NCI-H1105 treated with DMSO at 0.1 percent for 48 hours (cell line): ENCODE measurements at places on chromosomes 1 and 21.
A peak's percentile ranks its signal among the peaks of the same experiment; 100 is the strongest.

DNA sequence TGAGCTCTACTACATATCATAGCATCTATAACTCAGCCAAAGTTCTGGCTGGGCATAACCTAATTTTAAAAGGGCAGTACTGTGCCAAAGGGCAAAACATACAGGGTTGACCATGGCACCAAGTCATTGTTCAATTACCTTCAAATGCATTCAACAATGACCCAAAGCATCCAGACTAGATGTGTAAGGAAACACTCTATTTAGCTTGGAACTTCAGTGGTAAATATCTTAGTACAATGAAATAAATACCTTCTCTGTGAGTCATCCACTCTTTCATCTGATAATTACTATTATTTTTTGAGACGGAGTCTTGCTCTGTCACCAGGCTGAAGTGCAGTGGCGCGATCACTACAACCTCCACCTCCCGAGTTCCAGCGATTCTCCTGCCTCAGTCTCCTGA is 70.0 kb downstream of the NVL start:
- DNase-seq: no peak

DNA sequence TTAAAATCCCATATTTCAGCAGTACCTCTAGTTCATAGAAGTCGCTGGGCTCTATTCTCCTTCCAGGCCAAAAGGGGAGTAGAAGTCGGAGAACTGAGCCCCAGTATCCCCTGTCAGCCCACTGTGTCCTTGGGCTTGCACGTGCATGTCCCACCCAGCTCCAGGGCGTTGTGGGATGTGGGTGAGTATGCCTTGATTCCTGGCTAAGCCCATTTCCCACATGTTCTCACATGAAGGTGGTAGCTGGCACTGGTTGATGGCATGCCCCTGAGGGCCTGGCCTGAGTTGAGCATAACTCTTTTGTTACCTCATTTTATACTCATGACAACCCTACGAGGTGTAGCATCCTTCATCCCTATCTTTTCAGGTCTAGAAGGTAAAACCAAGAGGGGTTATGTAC is 8.0 kb downstream of the SLC6A17 start:
- DNase-seq: no peak

- no peak for DNase-seq
These were observed 2.8 kb downstream of the CLDN19 start for GRCh38 chr1:42737257-42737656.

DNA sequence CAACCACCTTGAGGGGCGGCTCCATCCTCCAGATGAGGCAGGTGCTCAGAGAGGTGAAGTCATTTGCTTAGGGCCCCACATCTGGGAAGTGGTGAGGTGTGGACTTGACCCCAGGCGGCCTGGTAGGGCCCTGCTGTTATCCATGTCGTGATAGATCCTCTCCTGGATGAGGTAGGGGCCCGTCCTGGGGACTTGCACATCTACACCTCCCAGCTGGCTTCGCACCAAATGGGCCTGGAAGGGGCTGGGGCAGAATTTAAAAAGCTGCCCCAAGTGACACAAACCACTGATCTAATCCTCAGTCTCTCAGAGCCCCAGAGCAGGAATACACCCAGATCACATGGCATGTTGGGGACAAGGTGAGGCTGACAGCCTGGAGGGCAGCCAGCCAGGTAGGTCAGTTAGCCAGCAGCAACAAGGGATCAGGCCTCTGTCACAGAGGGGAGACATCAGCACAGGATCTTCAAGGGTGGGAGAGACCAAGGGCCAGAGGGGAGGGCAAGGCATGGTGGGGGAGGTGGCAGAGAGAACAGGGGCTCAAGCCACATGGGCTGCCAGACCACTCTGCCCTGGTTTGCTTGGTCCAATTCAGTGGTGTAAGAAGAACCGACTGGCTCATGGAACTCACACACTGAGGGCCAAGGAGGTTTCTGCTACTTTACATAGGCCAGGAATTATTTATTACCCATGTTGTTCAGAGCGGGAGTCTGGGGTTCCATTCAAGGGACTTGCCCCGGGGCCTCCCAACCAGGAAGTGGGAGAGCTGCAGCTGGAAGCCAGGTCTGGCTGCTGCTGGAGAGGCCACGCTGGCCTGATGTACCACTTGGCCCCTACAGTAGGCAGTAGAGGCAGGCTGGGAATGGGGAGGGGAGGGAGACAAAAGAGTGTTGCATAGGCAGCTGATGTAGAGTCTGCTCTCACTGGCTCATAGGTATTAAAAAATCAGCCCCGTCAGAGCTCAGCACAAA is 12.1 kb downstream of the LRP8 start:
- DNase-seq: no peak

DNA sequence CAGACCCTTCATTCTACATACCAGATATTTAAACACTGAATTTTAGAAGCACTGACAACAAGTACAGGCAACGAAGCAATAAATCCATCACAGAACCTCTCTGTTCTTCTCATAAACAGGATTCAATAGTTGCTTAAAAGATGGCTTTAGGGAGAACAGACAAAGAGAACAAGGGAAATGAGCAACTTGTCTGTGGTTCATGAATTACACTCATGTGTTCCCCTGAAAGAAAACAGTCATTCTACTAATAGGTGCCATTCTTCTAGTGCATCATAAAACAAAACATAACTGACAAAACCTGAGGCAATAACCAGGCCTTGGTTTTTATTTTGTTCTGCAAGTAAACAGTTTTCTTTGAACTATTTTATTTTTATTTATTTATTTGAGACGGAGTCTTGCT is 6.8 kb downstream of the GNL2 start:
- no peak for DNase-seq

DNA sequence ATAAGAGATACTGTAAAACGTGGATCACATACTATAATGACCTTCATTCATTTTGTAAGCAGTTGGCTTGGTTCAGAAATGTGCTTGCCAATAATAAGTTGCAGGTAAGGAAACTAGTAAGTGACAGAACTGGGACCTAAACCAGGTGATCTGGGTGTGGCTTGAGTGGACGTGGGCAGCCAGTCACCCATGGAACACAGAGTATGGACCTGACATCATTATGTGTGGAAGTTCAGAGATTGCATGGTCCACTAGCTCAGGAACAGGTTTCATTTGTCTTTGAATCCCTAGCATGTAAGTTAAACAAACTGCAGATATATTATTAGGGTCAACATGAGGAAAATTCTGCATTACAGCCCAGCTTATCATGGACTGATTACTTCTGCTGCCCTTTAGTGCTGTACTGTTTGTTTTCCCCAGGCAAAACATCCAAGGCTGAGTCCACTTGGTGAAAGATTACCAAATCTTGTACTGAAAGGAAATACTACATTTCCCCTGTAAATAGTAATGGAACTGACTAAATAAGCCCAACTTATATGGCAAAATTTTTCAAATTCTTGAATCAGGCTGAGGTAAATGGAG is 327.3 kb upstream of the SGIP1 start:
- no peak for DNase-seq

GRCh38 chr1:167555971-167556714 is 2.6 kb upstream of the CREG1 start:
- peak; percentile 75 for DNase-seq

- DNase-seq: no peak
These were observed 9.3 kb downstream of the CBR1 start for GRCh38 chr21:36079010-36079649.

- DNase-seq: no peak
These were observed 2.5 kb upstream of the MEF2D start for GRCh38 chr1:156502894-156503697.

DNA sequence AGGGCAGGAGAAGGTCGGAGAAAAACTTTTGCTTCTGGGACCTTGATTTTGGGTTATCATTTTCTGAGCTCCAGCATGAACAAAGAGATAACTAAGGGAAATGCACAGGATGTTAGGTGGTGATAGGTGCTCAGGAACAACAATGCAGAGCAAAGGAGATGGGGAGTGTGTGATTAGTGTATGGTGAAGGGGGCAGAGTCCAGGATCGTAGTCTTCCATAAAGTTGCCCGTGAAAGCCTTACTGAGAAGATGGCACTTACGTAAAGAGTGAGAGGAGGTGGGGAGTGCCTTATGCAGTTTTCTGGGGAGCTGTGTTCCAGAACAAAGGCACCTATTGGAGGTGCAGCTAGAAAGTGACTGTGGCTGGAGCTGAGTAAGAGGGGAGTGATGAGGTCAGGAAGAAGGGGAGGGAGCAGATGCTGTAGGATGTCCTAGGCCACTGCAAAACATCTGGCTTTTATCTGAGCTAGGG is 11.6 kb downstream of the KCNK1 start:
- no peak for DNase-seq

- DNase-seq: no peak
These were observed 7.1 kb downstream of the ANGEL2 start for GRCh38 chr1:213008564-213008963.

DNA sequence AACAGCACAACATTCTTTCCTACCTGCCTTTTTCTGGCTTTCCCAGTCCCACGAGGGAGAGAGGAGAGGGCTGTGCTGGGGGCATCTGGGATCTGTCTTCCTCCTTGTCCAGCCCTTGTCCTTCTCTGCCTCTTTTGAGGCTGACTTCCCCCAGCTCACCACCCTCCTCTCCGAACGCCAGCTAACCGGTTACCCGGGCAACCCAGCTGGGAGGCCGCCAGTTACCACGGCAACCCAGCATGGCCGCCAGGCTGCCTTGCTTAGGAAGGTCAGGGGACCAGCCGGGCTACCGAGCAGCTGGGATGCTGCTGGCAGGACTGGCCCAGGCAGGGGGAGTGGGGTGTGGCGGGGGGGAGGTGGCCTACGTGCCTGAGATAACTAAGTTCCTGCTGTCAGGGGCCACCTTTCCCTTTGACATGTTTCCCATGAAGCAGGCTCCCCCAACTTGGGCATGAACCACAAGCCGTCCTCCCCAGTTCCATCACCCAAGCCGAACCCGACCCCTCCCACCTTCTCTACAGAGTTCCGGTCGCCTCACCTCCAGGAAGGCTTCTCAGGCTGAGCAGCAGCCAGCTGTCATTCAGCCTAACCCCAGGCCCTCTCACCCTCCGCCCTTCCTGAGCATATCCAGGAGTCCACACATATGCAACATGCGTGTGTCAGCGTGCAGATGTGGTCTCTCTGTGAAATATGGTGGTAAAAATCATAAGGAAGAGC is 8.7 kb downstream of the PLEKHA6 start:
- DNase-seq: peak; percentile 82

DNA sequence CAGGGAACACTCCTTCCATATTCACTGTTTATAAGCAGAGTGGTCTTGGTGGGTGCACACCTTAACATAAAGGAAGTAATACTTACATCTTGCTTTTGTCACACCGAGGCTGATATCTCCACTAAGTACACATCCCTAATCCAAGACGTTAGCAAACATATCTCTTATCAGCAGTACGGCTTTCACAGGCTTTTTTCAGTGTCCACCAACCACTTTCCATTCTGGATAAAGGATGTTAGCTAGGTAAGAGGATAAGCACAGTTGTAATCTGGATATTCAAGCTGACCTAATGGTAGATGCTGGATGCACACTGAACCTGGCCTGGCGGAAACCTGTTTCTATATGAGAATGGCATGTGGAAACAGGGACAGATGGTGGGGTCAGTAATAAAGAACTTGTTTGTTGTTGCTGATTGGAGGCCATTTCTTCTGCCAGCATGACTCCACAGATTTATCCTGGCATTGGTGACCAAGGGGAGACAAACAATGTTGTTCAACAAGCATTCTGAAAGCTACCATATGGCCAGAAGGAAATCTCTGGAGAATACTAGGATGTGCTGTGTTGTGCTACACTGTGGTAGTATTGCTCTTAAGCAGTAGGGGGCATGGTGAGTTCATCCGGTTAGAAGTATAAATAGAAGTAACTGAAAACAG is 416.4 kb downstream of the PTBP2 start:
- DNase-seq: peak; percentile 67

- peak; percentile 72 for DNase-seq
These were observed 753 bp downstream of the KIF1B start for GRCh38 chr1:10210841-10211804.

- DNase-seq: no peak
These were observed 97.1 kb upstream of the C1orf87 start for GRCh38 chr1:60170709-60171108.

DNA sequence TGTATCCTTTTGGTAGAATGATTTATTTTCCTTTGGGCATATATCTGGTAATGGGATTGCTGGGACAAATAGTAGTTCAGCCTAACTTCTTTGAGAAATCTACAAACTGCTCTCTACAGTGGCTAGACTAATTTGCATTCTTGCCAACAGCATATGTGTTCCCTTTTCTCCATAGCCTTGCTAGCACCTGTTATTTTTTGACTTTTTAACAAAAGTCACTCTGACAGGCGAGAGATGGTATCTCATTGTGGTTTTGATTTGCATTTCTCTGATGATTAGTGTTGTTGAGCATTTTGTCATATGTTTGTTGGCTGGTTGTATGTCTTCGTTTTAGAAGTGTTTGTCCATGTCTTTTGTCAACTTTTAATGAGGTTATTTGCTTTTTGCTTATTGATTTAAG is 99.8 kb downstream of the UCK2 start:
- no peak for DNase-seq

- DNase-seq: no peak
These were observed 6.6 kb upstream of the C1orf174 start for GRCh38 chr1:3906672-3907020.

DNA sequence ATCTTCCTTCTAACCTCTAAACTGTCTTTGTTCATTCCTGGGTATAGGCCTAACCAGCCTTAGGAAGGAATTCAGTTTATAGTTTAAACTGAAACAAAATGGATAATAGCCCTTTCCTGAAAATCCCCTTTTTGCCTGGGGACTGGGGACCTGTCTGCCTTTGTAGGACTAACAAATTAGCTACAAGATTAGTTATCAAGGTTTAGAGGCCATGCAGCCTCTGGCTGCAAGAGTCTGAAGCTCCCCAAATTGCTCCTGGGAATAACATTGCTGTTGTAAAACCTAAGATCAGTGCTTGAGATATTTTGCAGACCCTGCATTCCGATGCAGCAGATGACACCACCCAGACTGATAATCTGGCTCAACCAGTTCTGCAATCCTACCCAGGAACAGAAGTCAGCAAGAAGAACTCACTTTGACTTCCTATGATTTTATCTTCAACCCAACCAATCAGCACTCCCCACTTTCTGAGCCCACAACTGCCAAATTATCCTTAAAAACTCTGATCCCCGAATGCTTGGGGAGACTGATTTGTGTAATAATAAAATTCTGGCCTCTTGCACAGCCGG is 96.6 kb upstream of the ETV3 start:
- no peak for DNase-seq
